Placental pericyte (primary cell): ENCODE measurements at places on chromosomes 7 and 10. TPM values are rescaled to one million over a fixed set of nuclear protein-coding genes. Genes with fewer than 3 reads are reported as not detected.

Gene PPP1R9A
- total RNA-seq, result 0.14 and 1.1 TPM in 2 replicates

Gene PLXNA4
- under 0.01 and 1.9 TPM in 2 replicates for total RNA-seq

Gene TLX1
- not detected in 2 replicates for total RNA-seq

Gene TFEC
- under 0.01 TPM in 1 of 2 replicates, not detected in the other for total RNA-seq

Gene FKBP6
- total RNA-seq, result not detected in 2 replicates

Gene SFTPA1
- not detected in 2 replicates for total RNA-seq

Gene CTNNA3
- not detected in 2 replicates for total RNA-seq

Gene ABCB8
- total RNA-seq, result 39.4 and 51.7 TPM in 2 replicates

Gene CDC14C
- total RNA-seq, result not detected in 2 replicates

Gene AGAP9
- total RNA-seq, result 4.4 and 10.0 TPM in 2 replicates

Gene PAPOLB
- under 0.01 and 0.14 TPM in 2 replicates for total RNA-seq

Gene SPDYE6
- not detected in 2 replicates for total RNA-seq

Gene CDH23
- total RNA-seq, result under 0.01 and 0.14 TPM in 2 replicates

Gene SPAM1
- not detected in 2 replicates for total RNA-seq

Gene TSC22D4
- total RNA-seq, result 35.5 and 37.9 TPM in 2 replicates

Gene SCART1
- 2.1 and 3.1 TPM in 2 replicates for total RNA-seq

Gene ZMIZ2
- total RNA-seq, result 16.9 and 34.1 TPM in 2 replicates

Gene SFRP4
- 0.14 TPM in 1 of 2 replicates, not detected in the other for total RNA-seq

Gene OR2A1
- 0.14 TPM in 1 of 2 replicates, not detected in the other for total RNA-seq

Gene PLEKHA8
- total RNA-seq, result 12.7 and 14.6 TPM in 2 replicates

Gene VSTM4
- under 0.01 and 1.3 TPM in 2 replicates for total RNA-seq

Gene LGI1
- total RNA-seq, result not detected in 2 replicates

Gene OLAH
- total RNA-seq, result not detected in 2 replicates

Gene ACTR3C
- total RNA-seq, result 2.0 TPM in 2 replicates

Gene HOXA3
- 2.3 TPM in 1 of 2 replicates, not detected in the other for total RNA-seq

Gene FGL2
- total RNA-seq, result 0.14 and 0.44 TPM in 2 replicates

Gene SPAG6
- not detected in 2 replicates for total RNA-seq

Gene CALY
- not detected in 2 replicates for total RNA-seq

Gene ECD
- total RNA-seq, result 35.9 and 48.1 TPM in 2 replicates
